Activated CD4-positive, alpha-beta T cell treated with anti-CD3 and anti-CD28 coated beads, Interleukin-2, amount 10 ng/mL, durations not matched to agents 24 days and 14 days (primary cell): ENCODE measurements at places on chromosomes 1 and 21. TPM values are rescaled to one million over a fixed set of nuclear protein-coding genes. Genes with fewer than 3 reads are reported as not detected.

DNA sequence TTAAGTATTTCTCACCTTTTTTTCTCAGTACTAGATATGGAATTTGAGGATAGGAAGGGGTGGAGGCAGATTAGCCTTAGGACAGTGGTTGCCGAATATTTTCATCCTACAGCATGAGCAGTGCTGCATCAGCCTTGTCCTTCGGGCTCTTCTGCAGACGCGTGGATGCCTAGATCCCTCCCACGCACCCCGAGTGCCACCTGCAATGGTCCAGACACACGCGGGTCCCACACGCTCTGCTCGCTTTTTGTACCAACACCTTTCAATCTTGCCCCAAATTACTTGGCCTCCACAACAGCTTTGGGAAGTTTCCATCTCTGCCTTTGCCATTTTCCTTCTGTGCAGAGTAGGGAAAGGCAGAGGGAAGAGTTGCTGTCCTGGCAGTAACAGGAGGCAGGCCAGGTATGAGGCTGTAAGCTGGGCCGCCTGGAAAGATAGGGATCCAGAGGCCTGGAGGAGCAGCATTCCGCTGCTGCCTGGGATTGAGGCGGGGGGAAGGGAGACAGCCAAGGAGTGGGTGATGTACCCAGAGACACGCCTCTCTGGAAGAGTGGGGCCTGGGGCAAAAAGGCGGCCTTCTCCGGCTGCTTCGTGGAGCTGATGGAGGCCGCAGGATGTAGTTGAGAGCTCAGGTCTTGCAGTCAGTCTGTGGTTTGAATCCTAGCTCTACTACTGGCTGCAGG is 467.7 kb downstream of the KIF26B start:
- no peak for DNase-seq

BCL2L15 gene
- 0.40 and 1.0 TPM in 2 replicates for total RNA-seq

ARHGEF16 gene
- not detected in 2 replicates for total RNA-seq

GRCh38 chr1:77509051-77509492 is 173.4 kb downstream of the ZZZ3 start:
- no peak for DNase-seq

GRCh38 chr1:247291833-247292561 is 36.1 kb downstream of the VN1R5 start:
- no peak for DNase-seq

- no peak for DNase-seq
Observed at GRCh38 chr1:33130297-33130696, 49.3 kb downstream of the AZIN2 start.

DNA sequence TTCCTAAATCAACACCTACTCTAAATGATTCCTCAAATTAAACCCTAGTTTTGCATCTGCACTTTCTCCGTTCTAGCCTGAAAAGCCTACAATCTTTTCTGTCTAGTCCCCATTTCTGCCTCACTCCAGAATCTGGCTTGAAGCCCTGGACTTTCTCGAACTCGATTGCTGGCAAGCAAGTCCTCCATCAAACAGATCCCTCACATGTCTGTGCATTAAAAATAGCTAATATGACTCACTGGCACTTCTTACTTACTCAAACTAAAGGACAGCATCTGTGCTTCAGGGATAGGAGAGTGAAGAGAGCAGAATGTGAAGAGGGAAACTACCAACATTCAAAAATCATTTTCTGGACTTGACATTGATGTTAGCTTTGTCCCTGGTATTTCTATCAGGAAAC is 51.8 kb upstream of the CXADR start:
- DNase-seq: no peak

- DNase-seq: no peak
Observed at GRCh38 chr1:204932573-204932909, 61.9 kb downstream of the NFASC start.

TRIM63 gene
- total RNA-seq: not detected in 2 replicates

MRPS6 gene
- 151 and 154 TPM in 2 replicates for total RNA-seq

DNA sequence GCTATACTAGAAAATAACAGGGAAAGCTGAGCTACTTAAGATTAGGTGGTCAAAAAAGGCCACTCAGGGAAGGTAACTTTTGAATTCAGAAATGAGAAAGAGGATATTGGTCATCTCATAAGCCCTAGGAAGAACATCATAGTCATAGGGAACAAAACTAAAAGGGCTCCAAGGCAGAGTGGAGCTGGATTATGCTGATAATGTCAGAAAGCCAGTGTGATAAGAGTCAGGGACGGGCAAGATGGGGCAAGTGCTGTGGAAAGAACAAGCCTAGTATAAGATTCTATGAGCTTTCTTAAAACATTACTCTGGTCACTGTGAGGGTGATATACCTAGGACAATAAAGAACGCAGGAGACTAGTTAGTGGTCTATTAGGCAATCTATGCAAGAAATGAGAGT is 106.6 kb downstream of the DUSP10 start:
- no peak for DNase-seq

CNR2 gene
- 0.02 TPM in 1 of 2 replicates, not detected in the other for total RNA-seq

DNA sequence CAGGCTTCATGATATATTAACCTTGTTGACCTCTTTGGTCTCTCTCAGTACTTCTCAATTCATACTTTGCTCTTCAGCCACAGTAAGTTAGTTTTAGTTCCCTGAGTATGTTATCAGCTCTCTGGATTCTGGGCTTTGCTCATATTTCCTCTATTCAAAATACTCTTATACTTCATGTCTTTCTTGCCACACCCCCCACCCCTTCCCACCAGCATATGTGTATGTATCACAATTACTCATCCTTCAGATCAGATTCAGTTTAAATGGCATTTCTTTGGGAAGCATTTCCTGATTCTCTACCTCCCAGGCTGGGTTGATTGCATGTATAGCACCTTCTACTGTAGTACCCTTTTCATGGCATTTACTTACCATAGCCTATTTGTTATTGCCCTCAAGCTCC is 28.3 kb downstream of the SLC30A7 start:
- DNase-seq: no peak

GRCh38 chr21:41187537-41188025 is 19.6 kb downstream of the BACE2 start:
- DNase-seq: no peak

GRCh38 chr1:246110343-246111219 is 396.5 kb downstream of the SMYD3 start:
- DNase-seq: no peak

KLF17 gene
- total RNA-seq: not detected in 2 replicates

GRCh38 chr1:2493691-2494322 is 17.7 kb downstream of the PLCH2 start:
- DNase-seq: no peak

- DNase-seq: no peak
Observed at GRCh38 chr1:212678456-212679410, 20.9 kb downstream of the BATF3 start.

- DNase-seq: no peak
Observed at GRCh38 chr21:32545948-32546441, 39.3 kb downstream of the TCP10L start.

- DNase-seq: no peak
Observed at GRCh38 chr21:36839123-36839522, 127.3 kb downstream of the HLCS start.

- peak; percentile 92 for DNase-seq
Observed at GRCh38 chr1:41516168-41517061, 31.9 kb upstream of the EDN2 start.

- DNase-seq: no peak
Observed at GRCh38 chr21:26952374-26953066, 14.4 kb downstream of the ADAMTS5 start.

GRCh38 chr1:35594005-35594760 is 21.1 kb downstream of the TFAP2E start:
- no peak for DNase-seq

DNA sequence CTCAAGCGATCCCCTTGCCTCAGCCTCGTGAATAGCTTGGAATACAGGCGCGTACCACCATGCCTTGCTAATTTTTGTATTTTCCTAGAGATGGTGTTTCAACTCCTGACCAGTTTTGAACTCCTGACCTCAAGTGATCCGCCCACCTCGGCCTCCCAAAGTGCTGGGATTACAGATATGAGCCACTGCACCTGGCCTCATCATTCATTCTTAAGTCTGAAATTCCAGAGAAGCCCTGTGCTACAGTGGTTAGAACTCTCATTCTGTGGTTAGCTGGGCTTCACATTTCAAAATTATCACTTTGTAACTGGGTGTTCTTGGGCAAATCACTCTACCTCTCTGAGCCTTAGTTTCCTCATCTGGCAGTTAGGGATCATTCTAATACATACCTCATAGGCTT is 86.1 kb upstream of the POU3F1 start:
- no peak for DNase-seq

DFFA gene
- total RNA-seq: 57.4 and 58.2 TPM in 2 replicates

ANGPTL3 gene
- not detected in 2 replicates for total RNA-seq

DNA sequence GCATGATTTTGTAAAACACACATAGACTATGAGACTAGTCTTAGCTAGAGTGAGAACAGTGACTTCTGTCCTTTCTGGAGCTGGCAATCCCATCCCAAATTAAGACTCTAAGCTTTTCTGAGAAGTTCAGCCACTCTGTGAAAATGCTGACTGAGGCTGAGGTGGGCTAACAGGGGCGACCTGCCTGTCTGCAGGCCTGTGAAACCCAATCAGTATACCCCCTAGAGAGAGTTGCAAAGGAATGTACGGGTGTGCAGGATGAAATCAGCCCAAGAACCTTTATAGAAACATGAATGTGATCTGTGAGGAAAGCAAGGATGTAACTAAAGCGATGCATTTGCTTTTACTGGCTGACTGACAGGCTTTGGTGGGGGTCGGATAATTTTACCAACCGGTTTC is 16.0 kb upstream of the TBX15 start:
- no peak for DNase-seq

PPIAL4G gene
- 0.09 and 0.17 TPM in 2 replicates for total RNA-seq

LEPR gene
- 1.1 and 1.2 TPM in 2 replicates for total RNA-seq

DNA sequence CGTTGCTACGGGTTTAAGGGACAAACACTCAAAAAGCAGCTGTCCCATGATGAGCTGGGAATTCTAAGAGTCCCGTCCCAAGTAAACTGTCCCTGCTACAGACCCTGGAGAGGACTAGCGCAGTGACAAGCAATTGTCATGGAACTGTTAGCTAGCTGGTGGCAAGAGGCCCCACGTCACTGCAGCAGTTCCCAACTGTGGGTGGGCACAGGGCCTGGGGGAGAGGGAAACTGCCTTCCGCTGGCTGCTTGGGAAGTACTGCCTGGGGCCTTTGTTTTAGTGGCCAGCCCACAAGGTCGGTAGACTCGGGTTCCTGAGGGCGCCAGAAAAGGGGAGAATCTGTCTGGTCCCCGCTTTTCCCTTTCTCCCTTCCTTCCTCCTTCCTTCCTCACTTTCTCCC is 97.4 kb downstream of the LACTBL1 start:
- DNase-seq: no peak

PKLR gene
- total RNA-seq: 0.09 TPM in 1 of 2 replicates, not detected in the other

DNA sequence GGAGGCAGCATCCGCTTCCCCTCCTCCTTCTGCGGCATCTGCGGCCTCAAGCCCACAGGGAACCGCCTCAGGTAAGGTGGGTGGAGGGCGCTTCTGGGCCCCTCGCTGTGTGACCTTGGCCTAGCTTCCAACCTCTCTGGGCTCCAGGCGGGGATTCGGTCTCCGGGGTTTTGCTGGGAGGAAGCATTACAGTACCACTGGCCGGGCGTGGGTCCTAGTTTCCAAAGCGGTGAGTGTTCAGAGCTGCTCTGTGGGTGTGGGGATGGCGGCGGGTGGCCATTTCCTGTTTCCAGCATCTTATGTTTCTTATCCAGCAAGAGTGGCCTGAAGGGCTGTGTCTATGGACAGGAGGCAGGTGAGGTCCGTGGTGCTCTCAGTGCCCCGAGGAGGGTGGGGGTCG is 11.6 kb downstream of the FAAH start:
- no peak for DNase-seq

DNA sequence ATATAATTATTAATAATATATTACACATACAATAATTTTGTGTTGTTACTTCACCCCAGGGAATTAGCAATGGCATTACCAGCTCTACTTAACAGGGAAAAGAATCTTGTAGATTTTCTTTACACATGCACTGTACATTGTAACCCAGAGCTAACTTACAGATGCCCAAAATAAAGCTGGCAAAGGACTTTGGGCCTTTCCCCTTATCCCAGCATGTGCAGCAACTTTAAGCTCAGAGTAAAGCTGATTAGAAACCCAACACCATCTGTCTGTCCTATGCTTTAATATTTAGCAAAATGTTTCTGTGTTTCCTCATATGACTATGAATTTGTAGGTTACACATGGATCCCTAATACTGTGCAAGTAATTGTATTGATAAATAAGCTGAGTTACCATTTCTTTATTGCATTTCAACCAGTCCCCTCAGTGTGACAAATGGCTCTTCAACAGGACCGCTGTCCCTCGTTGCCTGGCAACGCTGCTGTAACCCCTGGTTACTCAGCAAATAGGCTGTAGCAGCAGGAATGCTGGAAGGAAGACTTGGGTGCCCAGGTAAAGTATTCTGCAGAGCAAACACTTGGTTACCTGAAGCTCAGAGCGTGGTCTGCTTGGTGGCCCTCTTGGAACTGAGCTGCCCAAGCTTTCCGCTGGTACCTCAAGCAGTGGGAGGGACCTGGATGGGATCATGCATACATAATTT is at the start of gene USH2A:
TSS of gene USH2A (minus strand) at position 628 of the 700 bp plus-strand sequence. CDS start 1,112 bp downstream, outside the sequence.
- peak; percentile 46 for DNase-seq

GPR37L1 gene
- total RNA-seq: not detected in 2 replicates

TAF13 gene
- total RNA-seq: 24.9 and 31.7 TPM in 2 replicates

GRCh38 chr1:223326776-223327175 is 37.2 kb downstream of the SUSD4 start:
- DNase-seq: no peak

DNA sequence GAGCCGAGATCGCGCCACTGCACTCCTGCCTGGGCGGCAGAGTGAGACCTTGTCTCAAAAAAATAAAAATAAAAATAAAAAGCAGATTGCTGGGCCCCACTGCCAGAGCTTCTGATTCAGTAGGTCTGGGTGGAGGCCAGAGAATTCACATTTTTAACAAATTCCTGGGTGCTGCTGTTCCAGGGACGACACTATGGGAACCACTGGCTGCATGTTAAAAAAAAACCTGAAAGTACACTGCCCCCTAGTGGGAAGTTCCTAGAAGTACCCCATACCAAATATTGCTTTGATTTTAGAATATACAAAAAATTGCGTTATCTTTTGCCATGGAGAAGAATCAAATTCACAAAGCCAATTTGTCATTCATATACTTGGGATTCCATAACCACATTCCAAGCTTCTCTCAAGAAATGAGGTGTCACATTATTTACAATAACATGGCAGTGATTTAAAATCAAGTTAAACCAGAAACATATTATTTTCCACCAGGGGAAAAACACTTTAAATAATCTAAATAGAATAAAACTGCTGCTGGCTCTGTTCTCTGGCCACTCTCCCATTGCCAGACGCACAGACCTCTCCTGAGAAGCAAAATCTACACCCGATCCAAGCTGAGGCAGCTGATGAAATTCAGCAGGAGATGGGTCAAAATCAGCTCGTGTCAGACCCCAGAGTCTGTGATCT is 27.4 kb downstream of the SYF2 start:
- peak; percentile 79 for DNase-seq

GRCh38 chr1:222053790-222054294 is 312.0 kb upstream of the DUSP10 start:
- no peak for DNase-seq

DNA sequence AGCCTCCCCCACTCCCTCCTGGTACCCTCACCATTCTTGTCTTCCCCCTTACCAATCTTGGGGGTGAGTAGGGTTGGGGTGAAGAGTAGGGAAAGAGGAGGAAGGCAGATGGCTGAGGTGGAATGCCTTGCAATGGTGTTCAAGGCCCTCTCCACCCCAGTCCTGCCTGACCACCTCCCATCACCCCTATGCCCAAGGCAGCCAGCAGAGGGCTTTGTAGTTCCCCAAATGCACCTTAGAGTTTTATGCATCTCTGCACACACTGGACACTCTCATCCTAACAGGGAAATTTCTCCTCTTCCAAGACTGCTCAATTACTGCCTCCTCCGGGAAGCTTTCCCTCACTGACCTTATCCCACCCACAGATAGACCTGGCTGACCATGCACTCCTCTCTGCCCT is 15.4 kb downstream of the KIF17 start:
- DNase-seq: no peak

PRAMEF13 gene
- not detected in 2 replicates for total RNA-seq
